Stimulated activated CD4-positive, alpha-beta T cell treated with anti-CD3 and anti-CD28 coated beads, Interleukin-12 subunit alpha, Interleukin-12 subunit beta, amount 100 ng/mL, for 48 hours (primary cell): ENCODE measurements at places on chromosomes 12 and 14.

GRCh38 chr14:76259029-76259735 is 107.5 kb downstream of the GPATCH2L start:
- no peak for DNase-seq

- DNase-seq: no peak
These were observed 121.2 kb downstream of the DIP2B start for GRCh38 chr12:50626026-50626425.

DNA sequence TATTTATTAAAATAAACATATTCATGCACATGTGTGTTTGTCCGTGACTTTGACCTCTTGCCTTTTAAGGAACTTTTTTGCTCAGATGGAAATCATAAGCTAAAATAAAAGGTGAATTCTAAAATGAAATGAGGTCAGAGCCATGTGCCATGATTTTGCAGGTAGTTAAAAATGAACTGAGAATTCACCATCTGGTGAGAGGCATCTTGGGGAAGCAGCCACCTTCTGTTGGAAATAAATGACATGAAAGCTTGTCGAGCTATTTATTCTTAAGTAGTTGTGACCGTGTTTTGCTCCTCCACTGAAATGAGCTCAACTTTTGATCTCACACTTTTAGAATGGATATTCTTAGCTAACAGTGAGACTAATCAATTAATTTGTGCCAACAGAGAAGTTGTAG is 56.8 kb upstream of the CNOT2 start:
- no peak for DNase-seq

GRCh38 chr12:66405395-66405794 is 103.1 kb downstream of the HELB start:
- DNase-seq: no peak

DNA sequence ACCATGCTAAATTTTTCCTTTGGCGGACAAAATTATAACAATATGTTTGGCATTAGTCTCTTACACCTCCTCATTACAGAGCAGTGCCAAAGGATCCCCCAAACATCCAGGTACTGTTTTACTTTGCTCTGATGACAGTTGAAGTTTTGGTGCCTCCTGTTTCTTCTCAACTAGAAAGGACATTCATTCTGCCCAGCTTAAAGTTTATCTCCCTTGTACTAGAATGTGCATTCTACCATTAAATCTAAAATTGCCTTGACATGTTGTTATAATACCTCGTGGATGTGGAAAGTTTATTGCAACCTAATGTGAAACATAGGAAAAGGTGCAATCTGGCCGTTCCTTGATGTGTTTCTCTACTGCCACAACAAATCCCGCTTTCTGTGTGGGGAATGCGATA is 173.4 kb downstream of the KITLG start:
- DNase-seq: no peak

- DNase-seq: no peak
These were observed 89.8 kb upstream of the SFSWAP start for GRCh38 chr12:131620946-131621681.

DNA sequence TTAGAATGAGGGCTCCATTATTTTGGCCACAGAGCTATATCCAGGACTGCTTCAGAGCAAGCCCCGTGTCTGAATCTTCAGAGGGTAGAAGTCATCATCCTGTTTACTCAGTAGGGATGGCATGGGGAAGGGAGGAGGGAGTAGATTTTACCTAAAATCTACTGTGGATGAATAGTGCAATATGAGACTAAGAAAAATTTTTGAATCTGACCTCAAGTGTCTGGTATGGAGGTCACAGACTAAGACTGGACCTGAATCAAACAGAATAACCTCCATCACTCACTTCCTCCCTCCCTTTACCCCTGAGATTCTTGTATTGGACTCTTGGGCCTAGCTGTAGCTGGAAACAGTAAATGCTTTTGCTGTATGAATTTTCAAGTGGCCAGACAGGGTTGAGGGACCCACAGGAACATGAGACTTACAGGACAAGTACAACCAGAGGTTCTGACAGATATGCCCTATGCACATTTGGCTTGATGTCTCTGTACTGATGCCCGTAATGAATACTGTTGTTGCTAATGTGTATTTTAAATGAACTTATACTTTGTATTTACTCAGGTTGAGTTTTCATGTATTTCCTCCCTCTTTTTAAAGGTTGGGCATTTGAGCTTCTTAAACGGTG is 78.5 kb downstream of the CCDC91 start:
- DNase-seq: no peak

DNA sequence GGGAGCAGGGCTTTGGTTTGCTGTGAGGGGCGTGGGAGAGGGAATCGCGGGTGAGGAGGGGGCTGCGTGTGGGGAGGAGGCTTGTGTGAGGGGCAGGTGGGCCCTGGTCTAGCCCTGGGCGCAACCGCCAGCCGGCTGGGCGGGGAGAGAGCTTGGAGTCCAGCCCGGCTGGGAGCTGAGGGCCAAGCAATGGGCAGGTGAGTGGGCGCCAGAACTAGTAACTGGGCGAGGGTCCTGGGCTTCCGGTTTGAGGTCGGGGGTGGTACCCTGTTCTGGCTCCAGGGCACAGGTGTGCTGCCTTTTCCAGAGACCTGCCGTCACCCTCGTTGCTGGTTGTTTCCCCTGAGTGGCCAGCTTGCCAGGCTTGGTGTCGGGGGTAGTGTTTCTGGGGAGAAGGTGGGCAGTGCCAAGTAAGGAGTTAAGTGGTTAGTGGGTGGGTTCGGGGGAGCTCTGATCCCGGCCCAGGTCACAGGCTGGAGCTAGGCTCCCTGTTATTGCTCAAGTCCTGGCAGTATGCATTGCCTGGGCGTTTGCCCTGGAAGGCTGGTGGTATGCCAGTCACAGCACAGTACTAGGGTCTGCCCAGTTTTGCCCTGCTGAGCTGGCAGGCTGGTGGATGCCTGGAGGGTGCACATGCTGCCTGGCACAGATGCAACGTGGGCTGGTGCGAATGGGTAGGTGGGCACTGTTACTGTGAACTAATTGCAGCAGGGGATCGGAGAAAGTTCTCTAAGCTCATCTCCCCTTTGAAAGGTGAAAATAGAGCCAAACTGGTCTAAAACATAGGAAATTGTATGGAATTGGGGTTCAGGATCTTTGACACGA is 683 bp downstream of the CIPC start:
- DNase-seq: peak; percentile 10

DNA sequence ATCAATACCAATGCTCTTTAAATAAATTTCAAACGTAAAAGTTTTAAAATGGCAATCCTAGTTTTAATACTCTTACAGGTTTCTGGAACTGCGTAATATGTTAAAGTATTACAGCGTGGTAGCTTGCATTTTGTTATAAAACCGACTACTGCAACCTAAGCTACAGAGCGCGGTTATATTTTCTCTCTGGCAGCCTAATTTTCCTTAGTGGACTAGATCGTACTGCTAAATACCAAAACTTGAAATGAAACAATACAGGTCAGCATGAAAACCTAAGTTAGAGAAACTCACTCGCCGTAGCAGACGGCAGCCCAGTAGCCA is 1.2 kb downstream of the CCDC92 start:
- no peak for DNase-seq

DNA sequence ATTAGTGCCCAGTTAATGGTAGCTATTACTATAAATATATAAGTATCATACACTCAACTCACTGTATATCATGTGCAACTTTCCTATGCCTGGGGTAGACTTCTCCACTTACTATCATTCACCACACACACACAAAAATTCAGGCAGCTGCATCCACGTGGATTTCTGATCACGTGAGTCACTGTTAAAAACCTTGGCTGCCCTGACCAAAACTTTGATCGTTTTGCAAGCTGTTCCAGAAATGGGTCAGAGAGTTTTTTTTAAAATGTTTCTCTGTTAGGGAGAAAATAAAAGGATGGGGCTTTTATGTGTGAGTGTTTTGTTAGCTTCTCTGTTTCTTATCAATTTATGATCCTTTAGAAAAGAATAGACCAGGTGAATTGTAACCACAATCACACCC is 198.2 kb upstream of the CNOT2 start:
- DNase-seq: no peak

DNA sequence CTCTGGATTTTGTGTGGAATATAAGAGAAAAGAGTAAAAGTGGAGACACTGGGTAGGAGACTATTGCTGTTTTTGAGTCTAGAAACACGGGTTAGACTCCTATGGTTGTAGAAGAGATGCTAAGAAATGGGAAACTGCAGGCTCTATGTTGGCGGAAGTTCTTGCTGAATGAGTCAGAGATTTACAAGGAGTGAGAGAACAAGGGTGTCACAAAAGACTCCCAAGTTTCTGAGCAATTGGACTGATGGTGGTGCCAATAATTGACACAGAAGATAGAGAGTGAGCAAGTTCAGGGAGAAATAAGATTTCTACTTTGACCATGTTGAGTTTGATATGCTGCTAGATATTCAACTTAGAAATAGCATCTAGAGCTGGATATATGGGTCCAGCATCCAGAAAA is 2.6 kb upstream of the PRKD1 start:
- no peak for DNase-seq

DNA sequence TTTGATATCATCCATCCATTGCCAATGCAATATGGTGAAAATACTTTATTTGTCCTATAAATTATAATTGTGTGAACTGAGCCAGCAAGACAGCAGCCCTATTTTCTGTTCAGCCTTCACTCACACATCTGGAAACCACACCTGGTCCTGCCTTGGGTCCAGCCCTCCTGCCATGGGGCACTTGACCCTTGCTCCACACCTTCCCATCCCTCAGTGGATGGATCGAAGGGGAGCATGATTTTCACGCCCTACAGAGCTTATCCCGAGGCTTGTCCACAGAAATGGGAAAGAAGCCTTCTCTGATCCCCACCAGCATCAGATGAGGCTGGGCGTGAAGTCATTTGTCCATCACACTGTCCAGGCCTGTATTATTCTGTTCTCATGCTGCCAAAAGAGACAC is 10.1 kb downstream of the TMEM132D start:
- DNase-seq: no peak

DNA sequence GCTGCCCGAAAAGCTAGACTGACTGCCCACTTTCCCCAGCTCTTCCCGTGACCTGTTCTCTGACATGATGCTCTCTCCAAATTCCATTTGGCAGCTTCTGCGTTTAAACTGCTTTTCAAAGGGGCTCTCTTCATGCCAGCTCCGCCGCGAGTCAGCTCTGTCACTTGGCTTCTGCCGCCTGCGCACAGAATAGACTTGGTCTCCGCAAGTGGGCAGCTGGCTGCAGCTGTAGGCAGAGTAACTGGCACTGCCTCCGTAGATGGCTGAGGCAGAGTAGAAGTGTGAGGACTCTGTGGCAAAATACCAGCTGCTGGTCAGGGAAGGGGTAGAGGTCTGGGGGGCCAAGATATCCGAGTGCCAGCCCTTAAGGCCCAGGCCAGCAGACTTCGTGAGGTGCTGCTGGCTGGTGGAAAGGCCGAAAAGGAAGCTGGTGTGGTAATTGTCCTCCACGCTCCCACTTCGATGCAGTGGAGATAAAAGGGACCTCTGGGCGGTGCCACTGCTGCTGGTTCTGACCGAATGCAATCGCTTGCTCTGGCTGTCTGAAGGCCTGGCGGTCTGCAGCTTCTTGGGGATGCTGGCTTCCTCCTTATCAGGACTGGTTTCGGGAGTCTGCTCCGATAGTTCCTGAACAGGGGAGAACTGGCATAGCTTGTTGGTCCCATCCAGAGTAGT is 85.7 kb downstream of the DUSP16 start:
- no peak for DNase-seq

DNA sequence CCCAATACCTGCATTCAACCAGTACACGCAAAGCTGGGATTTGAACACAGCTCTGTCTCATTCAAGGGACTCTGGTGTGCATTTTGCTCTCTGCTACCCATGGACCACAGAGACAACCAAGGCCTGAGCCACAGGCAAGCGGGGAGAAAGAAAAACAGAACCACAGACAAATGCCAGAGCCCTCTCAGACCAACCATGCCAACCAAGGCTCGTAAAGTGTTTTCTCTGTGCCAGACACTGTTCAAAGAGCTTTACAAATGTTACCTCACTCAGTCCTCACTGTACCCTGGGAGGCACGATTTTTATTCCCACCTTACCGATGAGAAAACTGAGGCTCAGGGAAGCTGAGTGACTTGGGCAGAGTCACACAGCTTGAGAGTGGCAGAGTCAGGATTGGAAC is 32.4 kb upstream of the EML1 start:
- no peak for DNase-seq

DNA sequence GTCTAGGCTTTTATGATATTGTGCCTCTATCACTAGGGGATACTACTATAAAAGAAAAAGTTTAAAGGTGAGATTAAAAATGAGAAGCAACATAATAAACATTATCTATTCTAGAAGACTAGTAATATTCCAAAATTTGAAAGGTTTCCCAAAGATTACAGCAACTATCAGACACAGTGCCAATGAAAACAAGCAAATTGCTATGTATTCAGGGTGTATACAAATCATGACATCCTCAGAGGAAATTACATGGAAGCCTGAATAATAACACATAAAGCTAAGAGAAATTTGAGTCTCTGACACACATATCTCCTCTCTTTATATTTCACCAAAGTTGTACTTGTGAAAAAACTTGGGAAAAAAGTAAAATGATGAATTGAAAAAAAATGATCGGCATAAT is 327.0 kb downstream of the SEC23A start:
- DNase-seq: no peak

GRCh38 chr12:26833743-26834490 is 923 bp upstream of the ITPR2 start:
- DNase-seq: no peak

DNA sequence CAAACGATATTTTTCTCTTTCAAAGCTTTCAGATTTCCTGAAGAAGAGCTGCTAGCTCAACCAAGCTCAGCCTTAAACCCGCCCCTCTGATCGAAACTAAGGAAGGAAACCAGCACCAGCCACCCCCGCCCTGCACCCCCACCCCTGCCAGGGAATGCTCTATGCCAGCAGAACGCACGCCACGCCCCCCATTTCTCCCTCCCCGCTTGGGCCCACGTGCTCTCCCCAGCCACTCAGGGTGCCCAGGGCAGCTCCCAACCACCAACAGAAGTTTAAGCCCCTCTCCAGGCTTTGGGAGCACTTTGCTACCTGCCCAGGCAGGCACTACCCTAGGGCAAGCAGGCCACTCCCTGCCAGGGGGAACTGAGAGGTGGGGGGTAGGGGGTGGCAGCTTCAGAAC is 18.8 kb upstream of the KRT78 start:
- DNase-seq: no peak

- no peak for DNase-seq
These were observed 42.5 kb upstream of the C14orf180 start for GRCh38 chr14:104536942-104537612.

- no peak for DNase-seq
These were observed 20.7 kb downstream of the ADCY6 start for GRCh38 chr12:48768147-48768546.

DNA sequence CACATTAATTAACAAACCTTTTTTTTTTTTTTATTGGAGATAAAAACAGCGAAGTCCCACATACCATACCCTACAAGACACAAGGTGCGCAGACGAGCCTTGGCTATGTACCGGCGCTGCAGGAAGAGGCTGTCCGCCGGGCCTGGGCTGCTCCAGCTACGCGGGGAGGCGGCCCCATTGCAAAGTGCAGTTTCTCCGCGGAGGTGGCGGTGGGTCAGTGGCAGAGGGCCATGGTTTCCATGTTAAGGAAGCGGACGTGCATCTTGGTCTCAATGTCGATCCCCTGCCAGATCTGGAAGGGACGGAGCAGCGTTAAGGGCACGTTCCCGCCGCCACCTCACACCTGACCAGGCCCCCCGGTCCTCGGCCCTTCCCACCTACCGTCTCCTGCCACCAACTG is 60.3 kb downstream of the TESC start:
- DNase-seq: no peak
